LoVo (cell line): ENCODE measurements at places on chromosomes 1 and 21.

GRCh38 chr1:66231681-66232463 is 302.1 kb upstream of the SGIP1 start:
- no peak for DNase-seq

- DNase-seq, result no peak
Observed at GRCh38 chr1:22792396-22793160, 81.9 kb downstream of the EPHB2 start.

DNA sequence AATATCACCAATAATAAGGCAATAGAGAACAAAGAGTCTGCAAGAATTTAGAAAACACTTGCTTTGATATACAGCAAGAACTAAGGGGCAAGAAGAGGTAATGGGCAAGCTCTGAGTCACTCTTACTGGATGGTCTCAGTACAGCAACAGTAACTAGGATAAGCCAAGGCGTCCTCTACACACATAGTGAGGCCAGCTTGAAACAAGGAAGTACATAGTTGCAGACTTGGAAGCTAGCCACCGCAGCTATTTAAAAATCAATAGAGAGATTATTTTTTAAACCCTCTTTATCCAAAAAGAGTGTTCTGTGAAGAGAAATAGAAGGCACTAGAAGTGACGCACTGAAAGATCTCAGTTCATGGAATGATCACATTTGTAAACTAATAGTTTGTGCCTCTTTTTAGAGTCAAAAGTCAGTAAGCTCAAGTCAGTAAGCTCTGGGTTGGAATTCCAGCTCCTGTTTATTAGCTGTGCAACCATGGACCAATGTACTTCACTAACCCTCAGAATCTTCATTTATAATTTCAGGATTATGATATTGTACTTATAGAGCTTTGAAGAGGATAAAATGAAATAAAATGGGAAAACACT is 118.6 kb downstream of the AKT3 start:
- no peak for DNase-seq

- no peak for DNase-seq
Observed at GRCh38 chr1:112689842-112690237, 15.4 kb downstream of the MOV10 start.

- no peak for DNase-seq
Observed at GRCh38 chr1:237032029-237032428, 10.0 kb upstream of the RYR2 start.

DNA sequence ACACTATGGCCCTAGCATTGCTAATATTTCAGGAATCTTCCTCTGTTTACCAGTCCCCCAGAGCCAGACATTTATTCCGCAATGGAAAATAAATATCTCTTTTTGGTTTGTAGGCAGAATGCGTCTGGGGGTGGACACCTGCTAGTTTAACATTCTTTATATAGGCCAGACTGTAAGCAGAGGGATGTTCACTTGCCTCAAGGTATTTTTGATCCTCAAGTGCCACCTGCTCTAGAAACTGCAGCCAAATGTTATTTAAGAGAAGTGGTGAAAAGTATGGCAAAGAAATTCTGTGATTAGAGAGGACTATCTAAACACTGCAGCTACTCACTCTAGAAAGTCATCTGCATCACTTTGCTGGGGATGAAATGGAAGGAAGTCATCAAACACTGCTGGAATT is 164.7 kb downstream of the NEGR1 start:
- no peak for DNase-seq

GRCh38 chr1:177305040-177306018 is 134.6 kb downstream of the BRINP2 start:
- DNase-seq, result no peak

DNA sequence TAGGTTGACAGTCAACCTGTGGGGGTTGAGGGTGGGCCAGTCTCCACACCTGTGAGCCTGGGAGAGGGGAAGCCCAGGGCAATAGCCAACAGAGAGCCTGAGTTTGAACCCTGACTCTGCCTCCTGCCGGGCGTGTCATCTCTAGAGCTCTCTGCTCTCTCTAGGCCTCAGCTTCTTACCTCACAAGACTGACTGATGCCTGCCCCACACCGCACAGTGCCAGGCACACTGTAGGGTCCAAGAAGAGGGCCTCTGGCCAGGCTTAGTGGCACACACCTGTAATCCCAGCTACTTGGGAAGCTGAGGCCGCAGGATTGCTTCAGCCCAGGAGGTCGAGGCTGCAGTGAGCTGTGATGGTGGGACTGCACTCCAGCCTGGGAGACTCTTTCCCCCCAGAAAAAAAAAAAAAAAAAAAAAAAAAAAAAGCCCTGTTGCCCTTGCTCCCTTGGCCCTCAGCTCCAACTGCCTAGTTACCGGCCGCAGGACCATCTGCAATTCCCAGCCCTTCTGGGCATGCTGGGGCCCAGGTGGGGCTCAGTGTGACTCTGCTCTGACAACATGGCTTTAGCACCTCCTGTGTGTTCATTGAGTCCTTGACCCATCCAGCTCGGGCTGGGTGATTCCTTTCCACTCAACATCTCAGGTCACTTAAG is 25.1 kb downstream of the GRHL3 start:
- DNase-seq, result no peak
